ENCODE measurements at places on chromosomes 11 and 22.

DNA sequence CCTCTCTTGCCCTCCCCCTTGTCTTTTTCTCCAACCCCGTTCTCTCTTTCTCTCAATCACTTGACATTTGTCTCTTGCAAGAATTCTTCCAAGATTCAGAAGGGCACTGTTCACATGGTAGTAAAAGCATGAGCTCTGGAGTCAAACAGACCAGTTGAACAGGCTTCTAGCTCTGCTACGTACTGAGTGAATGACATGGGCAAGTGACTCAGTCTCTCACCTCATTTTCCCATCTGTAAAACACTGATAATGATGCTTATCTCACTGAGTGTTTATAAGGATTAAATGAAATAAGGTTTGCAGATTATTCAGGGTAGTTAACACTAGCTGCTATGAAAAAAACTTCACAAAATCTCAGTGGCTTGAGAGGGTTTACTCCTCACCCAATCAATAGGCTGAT lies 5.9 kb upstream of the IL10RA start:
- no peak for DNase-seq

DNA sequence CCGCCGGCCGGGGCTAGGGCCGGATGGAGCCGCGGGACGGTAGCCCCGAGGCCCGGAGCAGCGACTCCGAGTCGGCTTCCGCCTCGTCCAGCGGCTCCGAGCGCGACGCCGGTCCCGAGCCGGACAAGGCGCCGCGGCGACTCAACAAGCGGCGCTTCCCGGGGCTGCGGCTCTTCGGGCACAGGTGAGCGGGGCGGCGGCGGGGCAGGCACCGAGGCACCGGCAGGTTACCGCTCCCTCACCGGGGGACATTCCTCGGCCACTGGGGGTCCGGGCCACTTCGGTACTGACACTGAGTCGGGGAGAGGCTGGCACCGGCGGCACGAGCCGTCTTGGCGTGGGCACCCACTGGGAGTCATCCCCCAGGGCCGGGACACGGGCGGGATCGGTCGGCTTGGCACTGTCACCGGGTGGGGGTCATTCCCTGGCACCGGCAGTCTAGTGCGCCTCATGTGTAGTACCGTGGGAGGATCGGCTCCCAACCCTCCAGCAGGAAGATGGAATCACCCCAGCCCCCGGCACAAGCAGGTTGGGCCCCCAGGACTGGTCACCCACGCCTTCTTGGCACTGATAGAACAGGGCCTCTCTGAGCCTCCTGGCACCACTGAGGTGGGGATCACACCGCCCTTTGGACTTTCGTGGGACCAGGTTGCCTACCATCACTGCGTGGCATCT lies 511 bp downstream of the DGKZ start:
- DNase-seq = no peak

DNA sequence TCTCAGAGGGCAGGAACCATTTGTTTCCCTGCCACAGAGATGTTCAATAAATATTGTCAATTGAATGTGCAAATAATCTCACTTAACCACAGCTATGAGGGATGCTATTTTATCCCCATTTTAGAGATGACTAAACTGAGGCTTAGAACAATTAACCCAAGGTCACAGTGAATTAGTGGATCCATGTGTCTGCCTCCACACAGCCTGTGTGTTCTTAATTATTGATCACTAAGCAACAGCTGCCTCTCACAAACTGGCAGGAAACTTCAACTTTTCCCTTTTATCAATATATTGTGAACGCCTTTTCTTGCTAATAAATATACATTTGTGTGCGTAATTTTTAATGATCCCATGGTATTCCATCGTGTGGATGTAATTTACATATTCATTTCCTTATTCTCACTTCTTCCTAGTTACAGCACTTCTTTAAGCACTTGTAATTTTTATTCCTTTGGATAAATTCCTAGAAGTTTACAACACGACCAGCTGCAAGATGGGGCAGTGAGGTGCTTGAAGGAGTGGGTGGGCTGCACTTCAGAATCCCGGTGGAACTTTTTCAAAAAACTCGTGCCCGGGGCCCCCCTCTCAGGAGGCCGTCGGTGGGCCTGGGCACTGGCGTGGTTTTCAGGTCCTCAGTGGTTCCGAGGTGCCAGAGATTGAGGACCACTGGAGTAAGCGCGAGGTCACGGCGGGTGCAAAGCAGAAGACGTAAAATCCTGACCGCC lies 915 bp upstream of the SREBF2 start:
- no peak for DNase-seq

- DNase-seq = no peak
Observed at GRCh38 chr11:3802011-3802790, 4.8 kb upstream of the NUP98 start.

- no peak for DNase-seq
Observed at GRCh38 chr11:43694477-43694876, 13.9 kb downstream of the HSD17B12 start.

GRCh38 chr22:45455621-45456020 lies 42.1 kb downstream of the RIBC2 start:
- DNase-seq = no peak

- no peak for DNase-seq
Observed at GRCh38 chr11:1044160-1044559, 7.6 kb upstream of the MUC6 start.

- no peak for DNase-seq
Observed at GRCh38 chr22:21571679-21572078, 4.2 kb downstream of the UBE2L3 start.

GRCh38 chr11:130204703-130205095 lies 45.1 kb downstream of the ST14 start:
- no peak for DNase-seq

DNA sequence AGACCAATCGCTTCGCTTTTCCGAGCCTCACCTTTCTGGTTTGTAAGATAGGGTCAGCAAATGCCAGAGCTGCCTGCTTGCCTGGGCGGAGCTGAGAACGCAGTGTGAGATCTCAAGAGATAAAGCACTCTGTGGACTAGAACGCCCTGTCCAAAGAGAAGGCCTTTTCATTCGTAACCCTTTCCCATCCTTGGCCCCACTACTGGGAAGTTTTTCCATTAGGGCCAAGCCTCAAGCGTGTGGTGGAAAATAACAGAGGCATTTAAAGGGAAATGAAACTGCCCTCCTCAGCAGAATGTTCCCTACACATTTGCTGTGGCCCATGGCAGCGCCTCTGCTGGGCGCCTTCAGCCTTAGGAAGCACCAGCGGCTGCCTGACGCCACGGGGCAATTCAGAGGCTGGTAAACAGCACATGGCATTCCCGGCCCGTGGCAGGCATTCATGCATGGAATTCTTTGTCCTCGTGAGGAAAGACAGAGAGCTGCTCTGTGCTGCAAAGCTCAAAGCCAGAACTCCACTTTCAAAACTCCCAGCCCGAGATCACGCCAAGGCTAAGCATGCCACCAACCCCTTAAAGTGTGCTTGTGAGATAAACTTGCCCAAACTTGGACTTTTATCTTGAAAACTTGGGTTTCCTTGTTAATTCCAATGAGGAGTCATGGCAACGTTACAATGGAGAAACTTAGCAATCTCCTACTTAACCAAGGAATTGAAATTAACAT lies 38.1 kb downstream of the AHNAK start:
- DNase-seq = no peak

DNA sequence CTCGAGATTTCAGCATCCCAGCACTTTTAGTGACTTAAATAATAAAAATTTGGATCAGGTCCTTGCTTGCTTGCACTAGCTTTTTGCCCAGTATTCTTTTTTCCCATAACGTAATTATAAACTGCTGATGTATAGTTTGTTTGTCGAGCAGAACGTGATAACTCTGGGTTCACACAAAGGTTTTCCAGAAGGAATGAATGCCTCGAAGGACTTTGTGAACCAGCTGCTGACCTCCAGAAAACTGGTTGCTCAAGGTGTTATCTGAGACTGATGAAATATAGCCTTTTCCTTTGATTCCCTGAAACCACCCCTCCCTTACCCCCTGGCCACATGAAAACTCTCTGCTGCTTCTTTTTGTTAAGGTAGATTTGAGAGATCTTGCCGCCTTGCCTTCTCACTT lies 229.1 kb upstream of the CARD18 start:
- no peak for DNase-seq

Data from AML-193 (cell line).